ENCODE measurements at places on chromosomes 7 and 10.

DNA sequence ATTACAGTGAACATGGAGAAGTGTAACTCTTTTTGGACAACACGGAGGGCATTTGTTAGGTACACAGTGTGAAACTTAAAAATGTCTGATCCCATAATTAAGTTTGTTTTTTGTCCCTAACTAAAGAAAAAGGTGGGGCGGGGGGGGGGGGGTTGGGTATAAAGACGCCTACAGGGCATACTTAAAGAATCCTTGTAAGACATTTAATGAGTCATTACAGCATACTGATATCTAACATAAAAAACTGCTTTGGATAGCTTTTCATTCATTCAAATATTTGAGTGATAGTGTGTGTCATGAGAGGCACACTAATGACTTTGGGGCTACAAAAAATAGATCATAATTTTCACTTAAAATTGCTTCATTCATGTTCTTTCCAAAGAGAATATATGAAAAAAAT is 31.2 kb downstream of the ZNRF2 start:
- DNase-seq = no peak

DNA sequence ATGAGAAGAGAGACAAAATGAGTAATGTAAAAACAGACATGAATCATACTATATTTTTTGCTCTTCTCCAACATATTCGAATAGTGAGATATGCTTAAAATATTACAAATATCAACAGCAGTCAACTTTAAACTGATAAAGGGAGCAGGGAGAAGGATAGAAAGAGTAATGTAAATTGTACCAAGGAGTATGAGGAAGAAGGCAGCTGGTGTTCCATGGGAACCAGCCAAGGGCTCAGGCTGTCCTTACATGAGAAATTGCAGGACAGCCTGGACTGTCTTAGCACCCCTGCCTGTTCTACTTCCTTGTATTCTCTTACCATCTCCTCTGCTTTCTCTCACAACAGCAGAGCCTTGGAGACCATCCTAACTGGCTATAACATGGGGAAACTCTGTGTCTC is 128.7 kb downstream of the TSPAN12 start:
- DNase-seq = no peak

GRCh38 chr7:156776527-156776926 is 116.5 kb downstream of the LMBR1 start:
- DNase-seq = no peak

GRCh38 chr7:132065193-132065988 is 509.0 kb upstream of the PODXL start:
- DNase-seq = no peak

- DNase-seq = no peak
Observed at GRCh38 chr7:136845899-136846465, 22.5 kb upstream of the CHRM2 start.

DNA sequence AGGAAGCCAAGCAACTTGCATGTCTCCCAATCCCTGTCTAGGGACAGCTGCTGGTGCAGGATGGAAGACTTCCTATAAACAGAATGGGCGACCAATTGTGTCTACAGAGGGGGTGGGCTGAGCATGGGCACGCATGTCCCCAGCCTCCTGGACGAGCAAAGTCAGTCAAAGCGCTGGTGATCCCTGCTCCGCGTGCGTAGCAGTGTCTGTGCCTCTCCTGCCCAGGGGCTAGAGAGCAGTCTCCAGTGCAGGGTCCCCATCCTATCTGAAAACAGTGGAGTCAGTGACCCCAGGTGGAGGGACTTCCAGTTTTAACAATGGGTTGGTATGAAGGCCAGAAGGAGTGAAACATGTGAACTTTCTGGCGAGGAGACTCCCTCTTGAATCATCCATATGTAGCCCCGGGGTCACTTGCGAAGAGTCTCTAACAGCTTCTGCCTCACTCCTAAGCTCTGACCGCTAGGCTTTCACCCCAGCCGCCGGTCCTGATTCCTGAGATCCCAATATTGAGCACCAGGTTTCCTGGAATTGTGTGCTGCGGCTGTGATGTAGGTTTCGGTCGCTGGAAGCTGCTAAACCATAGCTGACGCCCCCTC is 714 bp upstream of the CASP2 start:
- no peak for DNase-seq

DNA sequence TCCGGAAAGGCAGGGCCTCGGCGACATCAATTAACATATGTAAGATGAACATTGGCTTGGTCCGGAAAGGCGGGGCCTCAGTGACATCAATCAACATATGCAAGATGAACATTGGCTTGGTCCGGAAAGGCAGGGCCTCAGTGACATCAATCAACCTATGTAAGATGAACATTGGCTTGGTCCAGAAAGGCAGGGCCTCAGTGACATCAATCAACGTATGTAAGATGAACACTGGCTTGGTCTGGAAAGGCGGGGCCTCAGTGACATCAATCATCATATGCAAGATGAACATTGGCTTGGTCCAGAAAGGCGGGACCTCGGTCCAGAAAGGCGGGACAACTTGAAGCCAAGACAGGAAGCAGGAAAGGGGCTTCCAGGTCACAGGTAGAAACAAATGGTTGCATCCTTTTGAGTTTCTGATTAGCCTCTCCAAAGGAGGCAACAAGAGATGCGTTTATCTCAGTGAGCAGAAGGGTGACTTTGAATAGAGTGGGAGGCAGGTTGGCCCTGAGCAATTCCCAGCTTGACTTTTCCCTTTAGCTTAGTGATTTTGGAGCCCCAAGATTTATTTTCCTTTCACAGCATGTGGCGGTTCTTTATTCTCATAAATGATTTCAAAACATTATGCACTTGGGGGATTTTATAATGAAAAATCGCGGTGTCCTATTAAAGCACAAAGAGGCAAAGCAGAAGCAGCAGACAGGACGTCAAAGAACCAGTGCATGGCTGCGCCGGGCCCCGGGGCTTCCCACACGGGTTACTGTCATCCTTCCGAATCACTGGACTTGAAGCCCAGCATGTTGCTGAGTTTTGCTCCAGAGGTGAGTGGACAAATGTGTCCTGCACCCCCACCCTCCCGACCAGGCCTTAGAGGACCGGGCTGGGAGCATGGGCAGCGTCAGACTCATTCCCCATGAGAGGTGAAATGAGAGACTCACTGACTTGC is 43.1 kb upstream of the EN2 start:
- no peak for DNase-seq

GRCh38 chr10:44962870-44963738 is 3.5 kb downstream of the RASSF4 start:
- peak; percentile 25 for DNase-seq

GRCh38 chr10:66151346-66151745 is 774.5 kb upstream of the LRRTM3 start:
- no peak for DNase-seq

- no peak for DNase-seq
Observed at GRCh38 chr10:35946556-35946955, 304.5 kb upstream of the FZD8 start.

GRCh38 chr10:70355051-70356021 is 27.1 kb downstream of the LRRC20 start:
- DNase-seq = no peak

All from activated CD4-positive, CD25-positive, alpha-beta regulatory T cell treated with anti-CD3 and anti-CD28 coated beads, Interleukin-2, amount 50 U/mL, for 72 hours (primary cell).